Stimulated activated CD8-positive, alpha-beta memory T cell treated with anti-CD3 and anti-CD28 coated beads, Interleukin-4, amount 100 ng/mL, for 4 hours (primary cell): ENCODE measurements at places on chromosomes 3 and 15.

DNA sequence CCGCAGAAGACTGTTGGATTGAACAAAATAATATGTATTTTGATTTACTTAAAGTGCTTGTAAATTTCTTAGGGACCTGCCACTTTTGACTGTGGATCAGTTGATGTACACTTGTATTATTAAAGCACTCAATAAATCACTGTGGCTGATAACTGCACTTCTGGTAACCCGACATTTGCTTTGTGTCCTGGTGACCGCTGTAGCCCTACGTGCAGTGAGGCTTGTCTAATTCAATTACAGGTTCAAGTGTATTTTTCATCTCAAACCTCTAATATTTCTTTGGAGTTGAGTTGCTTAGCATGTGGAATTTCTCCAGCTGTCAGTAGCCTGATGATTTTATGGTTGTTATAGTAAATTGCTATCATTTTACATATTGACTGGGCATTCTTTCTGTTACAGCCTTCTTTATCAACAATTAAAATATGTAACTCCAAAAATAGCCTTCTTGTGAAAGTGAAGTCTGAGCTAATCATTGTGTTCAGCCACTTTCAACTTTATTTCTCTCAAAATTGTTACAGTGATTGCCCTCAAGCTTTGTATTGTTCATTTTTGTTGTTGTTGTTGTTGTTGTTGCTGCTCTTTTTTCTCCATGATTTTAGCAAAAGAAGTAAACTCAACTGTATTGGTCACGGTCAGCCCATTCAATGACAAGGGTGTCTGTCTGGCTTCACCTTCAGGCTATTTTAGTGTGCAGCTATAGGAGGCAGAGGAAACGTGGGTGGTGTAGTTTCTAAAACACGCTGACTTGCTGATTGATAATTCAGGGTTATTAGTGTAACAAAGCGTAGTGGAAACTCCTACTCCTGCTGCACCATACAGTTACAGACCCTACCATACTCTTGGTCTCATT, 215.1 kb upstream of the UBE2E1 start:
- DNase-seq: no peak

GRCh38 chr3:104536715-104537114, 830.0 kb upstream of the ALCAM start:
- DNase-seq: no peak

GRCh38 chr15:78216276-78217104, 17.9 kb downstream of the ACSBG1 start:
- no peak for DNase-seq

DNA sequence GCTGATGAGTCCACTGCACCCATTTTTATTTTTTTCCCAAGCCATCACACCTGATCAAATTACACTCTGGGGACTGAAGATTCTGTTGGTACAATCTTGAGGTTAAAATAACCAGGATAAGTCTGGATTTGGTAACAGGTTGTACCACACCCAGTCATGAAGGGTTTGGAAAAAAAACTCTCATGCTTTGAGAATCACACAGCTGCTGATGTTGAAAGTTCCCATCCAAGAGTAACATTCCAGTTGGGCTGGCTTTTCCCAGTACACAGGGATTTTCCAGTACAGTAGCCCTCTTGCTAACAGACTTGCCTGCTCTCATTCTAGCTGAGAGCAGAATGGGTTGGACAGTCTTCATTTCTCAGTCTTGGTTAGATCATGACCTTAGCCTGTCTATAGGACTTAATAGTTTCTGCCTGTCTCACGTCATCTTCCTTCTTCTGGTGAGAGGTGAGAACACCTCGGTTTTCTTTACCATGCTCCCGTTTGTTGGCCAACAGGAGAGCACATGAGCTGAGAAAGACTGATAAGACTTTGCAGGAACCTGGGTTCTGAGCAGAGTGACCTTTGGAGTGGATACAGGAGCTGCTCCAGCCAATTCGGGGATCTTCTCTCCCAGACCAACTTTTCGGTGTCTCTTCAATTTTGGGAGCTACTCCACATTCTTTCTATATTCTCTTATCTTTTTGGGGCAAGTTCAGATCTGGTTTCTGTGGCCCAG, 300.1 kb upstream of the LYSMD4 start:
- no peak for DNase-seq

- DNase-seq: no peak
These were observed 26.6 kb upstream of the KY start for GRCh38 chr3:134677196-134677986.

DNA sequence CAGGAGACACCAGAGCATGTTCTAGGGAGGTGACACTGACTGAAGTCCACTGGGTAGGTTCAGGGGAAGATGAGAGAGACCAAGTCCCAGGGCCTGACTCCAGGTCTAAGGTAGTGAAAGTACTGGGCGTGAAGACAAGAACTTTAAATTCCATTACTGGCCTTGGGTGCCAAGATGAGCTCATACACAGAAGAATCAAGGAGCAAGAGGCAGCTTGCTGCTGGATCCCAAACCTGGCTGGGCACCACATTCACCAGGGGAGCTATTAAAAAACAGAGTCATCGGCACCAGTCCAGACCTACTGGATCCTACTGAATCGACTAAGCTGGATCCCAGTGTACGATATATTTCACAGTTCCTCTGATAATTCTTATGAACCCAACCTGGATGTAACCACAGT, 42.1 kb upstream of the ATG7 start:
- DNase-seq: no peak

DNA sequence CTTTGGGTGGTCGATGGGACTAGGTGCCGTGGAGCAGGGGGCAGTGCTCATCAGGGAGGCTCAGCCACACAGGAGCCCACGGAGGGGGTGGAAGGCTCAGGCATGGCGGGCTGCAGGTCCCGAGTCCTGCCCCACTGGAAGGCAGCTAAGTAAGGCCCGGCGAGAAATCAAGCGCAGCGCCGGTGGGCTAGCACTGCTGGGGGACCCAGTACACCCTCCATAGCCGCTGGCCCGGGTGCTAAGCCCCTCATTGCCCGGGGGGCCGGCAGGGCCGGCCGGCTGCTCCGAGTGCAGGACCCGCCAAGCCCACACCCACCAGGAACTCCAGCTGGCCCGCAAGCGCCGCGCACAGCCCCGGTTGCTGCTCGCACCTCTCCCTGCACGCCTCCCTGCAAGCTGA, 19.1 kb downstream of the TP53BP1 start:
- DNase-seq: no peak
